Activated CD4-positive, alpha-beta T cell treated with anti-CD3 and anti-CD28 coated beads, Interleukin-2, amount 50 U/mL, for 1 hour (primary cell): ENCODE measurements at places on chromosomes 7 and 10.

- DNase-seq: no peak
Measured at GRCh38 chr10:99325281-99325680, 3.9 kb upstream of the CNNM1 start.

GRCh38 chr10:12448340-12448728, 99.0 kb downstream of the CAMK1D start:
- no peak for DNase-seq

GRCh38 chr10:61627266-61627665, 35.5 kb upstream of the CABCOCO1 start:
- DNase-seq: no peak

DNA sequence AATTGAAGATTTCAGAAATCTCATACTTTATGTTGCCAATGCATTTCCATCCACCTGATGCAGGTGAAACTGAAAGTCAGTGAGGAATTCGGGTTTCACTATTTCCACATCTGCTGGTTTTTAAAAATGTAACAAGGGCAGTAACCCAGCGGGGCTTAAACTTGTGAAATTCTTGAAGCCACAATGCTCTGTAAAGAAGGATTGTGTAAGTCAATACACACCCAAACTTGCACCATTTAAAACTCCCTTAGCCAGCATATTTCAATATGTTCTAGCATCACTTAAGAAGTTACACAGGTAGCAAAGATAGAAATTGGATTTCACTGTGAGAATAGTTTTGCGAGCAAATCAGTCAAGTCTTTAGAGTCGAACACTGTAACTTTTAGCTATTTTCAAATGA, 386.1 kb downstream of the PLXDC2 start:
- DNase-seq: no peak

DNA sequence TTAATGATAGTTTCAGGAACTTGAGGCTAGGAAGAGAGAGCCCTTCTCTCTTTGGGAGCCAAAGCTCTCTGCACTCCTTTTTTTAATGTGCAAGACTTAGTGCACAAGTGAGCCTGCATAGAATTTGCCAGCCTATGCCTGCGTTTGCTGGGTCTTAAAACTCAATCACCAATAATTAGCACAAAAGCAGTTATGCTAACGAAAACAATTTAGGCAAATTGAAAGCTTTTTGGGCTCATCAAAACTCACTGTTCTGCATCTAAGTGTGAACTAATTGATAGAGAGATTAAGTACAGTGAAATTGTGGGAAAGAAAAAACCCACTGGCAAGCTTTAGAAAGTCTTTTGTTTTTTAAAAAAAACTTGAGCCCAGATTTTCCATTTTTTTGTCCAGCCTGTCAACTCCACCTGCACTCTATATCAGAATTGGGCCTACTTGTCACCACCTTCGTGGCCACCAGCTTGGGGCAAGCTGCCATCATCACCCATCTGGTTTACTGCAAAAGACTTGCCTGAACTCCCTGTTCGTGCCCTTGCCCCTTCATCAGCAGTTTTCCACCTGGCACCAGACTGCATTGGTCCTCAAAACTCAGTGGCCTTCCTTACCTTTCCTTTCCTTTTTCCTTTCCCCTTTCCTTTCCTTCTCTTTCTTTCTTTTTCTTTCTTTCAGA, 37.8 kb downstream of the CRHR2 start:
- DNase-seq: no peak

GRCh38 chr7:4068286-4068685, 613.8 kb upstream of the FOXK1 start:
- no peak for DNase-seq

DNA sequence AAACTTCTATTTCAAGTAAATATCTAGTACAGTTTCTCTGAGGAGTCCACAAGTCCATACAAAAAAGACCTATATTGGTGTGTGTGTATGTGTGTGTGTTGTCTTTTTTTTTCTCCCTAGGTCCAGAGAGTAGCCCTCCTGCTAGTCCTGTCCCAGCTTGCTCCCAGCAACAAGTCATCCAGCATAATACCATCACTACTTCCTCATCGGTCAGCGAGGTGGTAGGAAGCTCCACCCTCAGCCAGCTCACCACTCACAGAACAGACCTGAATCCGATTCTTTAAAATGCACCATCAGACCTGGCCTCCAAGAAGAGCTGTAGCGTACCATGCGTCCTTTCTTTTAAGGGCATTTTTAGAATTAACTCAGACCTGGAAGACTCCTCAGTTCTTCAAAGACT, 139.1 kb downstream of the TRIL start:
- no peak for DNase-seq

- no peak for DNase-seq
Measured at GRCh38 chr10:27449571-27449970, 54.5 kb upstream of the RAB18 start.

DNA sequence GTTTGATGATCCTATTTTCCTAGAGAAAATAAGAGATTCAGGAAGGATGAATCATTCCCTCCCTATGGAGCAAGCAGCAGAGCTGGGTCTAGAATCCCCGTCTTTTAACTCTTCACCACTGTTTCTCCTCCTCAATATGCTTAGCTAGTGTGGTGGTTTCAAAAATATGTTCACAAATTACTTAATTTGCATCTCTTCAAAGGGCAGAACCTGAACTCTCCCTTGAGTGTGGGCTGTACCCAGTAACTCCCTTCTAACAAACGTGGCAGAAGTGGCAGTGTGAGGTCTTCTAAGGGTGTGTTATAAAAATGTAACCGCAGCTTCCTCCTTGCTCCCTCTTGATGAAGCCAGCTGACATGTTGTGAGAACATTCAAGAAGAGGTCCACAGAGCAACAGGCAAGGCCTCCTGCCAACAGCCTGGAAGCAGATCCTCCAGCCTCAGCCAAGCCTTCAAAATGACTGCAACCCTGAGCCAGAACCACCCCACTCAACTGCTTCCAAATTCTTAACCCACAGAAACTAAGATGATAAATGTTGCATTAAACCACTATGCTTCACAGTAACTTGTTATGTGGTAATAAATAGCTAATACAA, 36.6 kb downstream of the SRPK2 start:
- peak; percentile 29 for DNase-seq

GRCh38 chr10:130282492-130283218, 146.5 kb downstream of the GLRX3 start:
- no peak for DNase-seq

DNA sequence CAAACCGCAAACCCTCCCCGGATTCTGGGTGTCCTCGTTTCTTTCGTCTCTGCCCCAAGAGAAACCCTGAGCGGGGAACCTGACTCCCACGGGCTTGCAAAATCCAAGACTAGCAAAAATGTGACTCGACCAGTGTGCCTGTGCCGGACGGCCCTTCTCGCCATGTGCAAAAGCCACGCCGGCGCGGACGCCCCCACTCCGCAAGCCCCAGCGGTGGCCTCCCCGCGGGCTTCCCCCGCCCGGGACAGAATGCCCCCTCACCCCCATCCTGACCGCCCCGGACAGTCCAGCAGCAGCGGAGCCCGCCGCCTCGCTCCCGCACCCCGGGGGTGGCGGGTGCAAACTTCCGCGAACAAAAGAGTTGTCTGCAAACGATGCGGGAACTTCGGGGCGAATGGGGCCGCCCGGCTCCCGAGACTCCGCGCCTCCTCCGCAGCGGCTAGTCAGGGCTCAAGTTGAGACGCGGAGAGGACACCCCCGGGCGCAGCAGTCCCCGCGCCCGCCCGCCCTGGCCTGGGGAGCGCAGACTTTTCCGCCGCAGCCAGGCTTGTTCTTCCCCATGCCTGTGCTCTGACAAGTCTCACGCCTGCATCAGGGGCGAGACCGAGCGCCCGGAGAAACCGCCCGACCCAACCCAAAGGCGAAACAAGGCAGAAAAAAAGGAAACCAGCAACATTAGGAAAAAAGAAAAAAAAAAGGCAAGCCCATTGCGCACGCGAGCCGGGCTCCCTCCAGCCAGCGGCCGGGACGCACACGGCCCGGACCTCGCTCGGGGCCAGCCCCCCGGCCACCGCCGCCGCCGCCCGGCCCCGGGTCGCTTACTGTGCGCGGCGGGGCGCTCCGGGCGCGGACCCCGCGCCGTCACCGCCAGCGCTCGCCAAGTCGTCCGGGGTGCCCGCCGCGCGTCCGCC, 732 bp downstream of the FAM53B start:
- peak; percentile 27 for DNase-seq

DNA sequence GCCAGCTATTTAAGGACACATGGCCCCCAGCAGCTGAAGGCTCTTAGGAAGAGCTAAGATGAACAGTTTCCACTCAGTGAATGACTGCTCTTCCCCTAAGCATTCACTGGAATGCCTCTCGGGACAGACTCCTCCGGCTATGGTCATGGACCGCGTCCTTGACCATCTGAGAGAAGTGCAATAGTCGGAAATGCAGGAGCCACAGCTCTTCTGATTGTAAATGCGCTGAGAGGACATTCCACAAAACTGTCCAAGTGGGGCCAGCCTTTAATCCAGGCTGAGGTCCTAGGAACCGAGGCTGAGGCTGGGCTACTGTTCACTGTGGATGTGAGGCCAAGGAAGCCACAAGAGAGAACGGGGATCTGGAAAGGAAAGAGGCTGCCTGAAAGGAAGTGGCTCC, 162.0 kb upstream of the TMEM72 start:
- DNase-seq: no peak

DNA sequence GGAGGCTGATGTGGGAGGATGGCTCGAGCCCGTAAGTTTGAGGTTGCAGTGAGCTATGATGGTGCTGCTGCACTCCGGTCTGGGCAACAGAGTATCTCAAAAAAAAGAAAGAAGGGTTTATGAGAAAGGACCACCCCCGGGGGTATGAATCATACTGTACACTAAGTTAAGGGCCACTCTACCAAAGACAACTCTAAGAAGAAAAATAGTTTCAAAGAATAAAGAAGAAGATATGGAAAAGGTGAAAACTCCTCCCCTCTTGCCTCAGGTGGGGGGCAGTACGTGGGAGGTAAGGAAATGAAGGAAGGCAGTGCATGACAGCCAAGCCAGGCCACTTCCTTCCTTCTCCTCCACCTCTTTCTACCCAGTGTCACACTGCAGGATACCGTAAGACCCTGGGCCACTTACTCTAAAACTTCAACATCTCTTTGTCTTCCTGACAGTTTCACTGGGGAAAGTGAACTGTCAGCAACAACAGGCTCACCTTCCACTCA, 61.3 kb downstream of the PIP4K2A start:
- DNase-seq: no peak

- DNase-seq: no peak
Measured at GRCh38 chr10:12699781-12700556, 301.5 kb downstream of the CCDC3 start.

DNA sequence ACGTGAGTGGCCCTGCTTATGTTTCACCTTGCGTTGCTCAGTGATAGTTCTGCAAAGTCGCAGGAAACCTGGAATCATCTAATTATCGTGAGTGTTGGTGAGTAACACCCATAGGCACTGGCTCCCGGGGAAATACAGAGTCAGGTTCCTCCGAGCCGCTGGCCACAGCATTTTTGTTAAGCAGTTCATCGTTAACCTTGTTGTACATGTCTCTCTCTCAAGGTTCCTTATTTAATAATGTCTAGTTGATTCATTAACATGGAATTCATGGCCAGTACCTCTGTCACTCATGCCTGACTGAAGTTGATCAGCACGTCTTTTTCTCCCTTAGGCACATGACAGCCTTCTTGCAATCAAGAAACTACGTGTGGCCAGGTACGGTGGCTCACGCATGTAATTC, 3.1 kb upstream of the ZFAND2A start:
- DNase-seq: no peak

GRCh38 chr10:60747817-60748469, 30.3 kb upstream of the CDK1 start:
- DNase-seq: no peak

- peak; percentile 56 for DNase-seq
Measured at GRCh38 chr10:89414146-89414878, at the start of gene IFIT5. Gene IFIT5, plus strand, starts transcription at chr10:89414568. Its CDS starts 231 bp downstream, at chr10:89414799.

GRCh38 chr7:44072364-44073231, 7.2 kb upstream of the PGAM2 start:
- DNase-seq: peak; percentile 31

DNA sequence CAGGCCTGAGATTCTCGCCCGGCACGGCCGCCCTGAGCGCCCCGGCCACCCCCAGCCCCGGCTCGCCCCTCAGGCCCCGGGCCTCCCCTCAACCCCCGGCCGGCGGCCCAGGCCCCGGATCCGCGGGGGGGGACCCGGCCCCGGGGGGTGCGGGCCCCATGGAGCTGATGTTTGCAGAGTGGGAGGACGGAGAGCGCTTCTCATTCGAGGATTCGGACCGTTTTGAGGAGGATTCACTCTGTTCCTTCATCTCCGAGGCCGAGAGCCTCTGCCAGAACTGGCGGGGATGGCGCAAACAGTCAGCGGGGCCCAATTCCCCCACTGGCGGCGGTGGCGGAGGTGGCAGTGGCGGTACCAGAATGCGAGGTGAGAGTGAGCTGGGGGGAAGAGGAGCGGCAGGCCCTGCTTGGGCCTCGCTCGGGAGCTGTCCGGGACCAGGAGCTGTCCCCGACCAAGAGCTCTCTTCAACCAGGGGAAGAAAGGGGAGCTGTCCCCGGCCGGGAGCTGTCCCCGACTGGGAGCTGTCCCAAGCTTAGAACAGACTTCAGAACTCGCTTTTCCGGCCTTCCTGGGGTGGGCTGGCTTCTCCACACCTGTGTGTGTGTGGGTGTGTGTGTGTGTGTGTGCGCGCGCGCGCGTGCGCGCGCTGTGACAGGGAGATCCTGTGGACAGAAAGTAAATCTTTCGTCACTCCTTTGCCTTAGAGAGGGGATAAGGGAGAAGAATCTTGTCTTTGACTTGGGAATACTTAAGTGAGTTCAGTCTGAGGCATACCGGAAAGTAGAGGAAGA, 510 bp downstream of the ZSWIM8 start:
- peak; percentile 37 for DNase-seq

DNA sequence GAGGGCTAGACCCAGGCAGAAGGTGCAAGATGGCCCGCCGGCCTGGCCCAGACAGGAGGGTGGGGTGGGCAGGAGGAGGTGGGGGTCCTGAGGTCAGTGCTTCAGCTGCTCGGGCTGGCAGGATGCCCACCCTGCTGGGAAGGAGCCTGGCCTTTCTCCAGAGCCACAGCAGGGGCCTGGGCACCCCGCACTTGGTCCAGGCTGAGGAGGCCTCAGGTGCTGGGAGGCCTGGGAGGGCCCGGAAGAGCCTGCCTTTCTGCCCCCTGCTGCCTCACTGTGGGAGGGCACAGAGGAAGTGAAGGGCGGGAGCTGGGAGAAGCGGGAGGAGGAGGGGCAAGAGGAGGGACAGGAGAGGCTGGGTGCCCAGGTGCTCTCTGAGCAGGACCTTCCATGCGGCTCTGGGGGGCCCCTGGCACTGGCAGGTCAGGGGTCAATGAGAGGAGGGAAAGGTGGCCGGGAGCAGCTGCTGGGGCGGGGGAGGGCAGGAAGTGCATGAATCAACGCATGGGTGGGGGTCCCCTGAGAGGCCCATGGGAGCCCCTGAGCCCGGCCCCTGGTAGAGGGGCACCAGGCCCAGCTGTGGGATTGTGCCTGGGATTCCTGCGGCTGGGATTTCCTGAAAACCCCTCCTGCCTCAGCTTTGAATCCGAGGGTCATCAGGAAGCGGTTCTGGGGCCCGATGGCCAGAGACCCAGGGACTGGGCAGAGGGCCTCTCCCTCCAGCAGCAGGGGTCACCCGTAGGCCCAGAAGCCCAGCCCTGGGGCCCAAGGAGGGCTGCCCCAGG, 49.9 kb downstream of the PWWP2B start:
- DNase-seq: peak; percentile 55
